ENCODE measurements at places on chromosomes 13 and 19.

DNA sequence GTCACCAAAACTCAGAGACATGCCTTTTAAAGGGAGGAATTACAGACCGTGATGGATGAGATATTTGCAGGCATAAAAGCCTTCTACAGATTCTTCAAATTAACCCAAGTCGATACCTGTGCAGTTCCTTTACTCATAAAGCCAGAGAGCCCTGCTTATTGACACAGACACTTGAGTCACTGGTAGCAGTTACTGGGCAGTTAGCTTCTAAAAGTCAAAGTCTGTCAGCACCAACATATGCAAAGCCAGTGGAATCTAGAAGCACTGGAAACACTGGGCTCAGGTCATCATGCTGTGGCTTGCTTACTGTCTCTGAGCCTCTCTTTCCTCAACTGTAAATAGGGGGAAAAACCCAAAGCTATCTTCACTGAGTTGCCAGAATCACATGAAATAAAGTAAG is 25.7 kb upstream of the LRCH1 start:
- no peak for DNase-seq
- H3K27ac ChIP-seq: no peak overlapping the region
- H3K4me1 ChIP-seq: no peaks in the 10 kb centered on the region
- no peaks in the 10 kb centered on the region for H3K36me3 ChIP-seq
- H3K4me3 ChIP-seq: no peak overlapping the region

DNA sequence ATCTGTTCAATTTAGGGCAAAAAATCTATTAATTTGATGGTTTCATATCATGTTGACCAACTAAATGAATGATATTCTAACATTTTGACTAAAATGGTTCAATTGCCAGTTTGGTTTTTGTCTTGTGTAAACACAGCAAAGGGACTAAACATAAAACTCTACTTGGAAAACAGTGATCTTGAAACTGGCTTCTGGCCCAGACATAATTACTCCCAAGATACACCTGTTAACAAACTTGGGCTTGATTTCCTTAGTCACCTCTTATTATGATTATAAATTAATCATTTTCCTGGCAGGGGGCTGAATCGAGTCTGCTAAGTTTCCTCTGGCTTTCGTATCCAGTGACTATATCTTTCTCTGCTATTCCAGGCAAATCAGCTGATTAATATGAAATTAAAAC is 78.0 kb upstream of the OXGR1 start:
- no peak for DNase-seq
- no peak overlapping the region for H3K27ac ChIP-seq
- peaks cover 21% of the 10 kb centered on the region for H3K4me1 ChIP-seq

GRCh38 chr13:109919715-109920375 is 133.5 kb upstream of the IRS2 start:
- no peaks in the 10 kb centered on the region for H3K36me3 ChIP-seq
- no peaks in the 10 kb centered on the region for H3K4me1 ChIP-seq
- H3K27ac ChIP-seq: no peak overlapping the region
- no peaks in the 10 kb centered on the region for H3K27me3 ChIP-seq
- no peak for DNase-seq
- H3K4me3 ChIP-seq: no peak overlapping the region

DNA sequence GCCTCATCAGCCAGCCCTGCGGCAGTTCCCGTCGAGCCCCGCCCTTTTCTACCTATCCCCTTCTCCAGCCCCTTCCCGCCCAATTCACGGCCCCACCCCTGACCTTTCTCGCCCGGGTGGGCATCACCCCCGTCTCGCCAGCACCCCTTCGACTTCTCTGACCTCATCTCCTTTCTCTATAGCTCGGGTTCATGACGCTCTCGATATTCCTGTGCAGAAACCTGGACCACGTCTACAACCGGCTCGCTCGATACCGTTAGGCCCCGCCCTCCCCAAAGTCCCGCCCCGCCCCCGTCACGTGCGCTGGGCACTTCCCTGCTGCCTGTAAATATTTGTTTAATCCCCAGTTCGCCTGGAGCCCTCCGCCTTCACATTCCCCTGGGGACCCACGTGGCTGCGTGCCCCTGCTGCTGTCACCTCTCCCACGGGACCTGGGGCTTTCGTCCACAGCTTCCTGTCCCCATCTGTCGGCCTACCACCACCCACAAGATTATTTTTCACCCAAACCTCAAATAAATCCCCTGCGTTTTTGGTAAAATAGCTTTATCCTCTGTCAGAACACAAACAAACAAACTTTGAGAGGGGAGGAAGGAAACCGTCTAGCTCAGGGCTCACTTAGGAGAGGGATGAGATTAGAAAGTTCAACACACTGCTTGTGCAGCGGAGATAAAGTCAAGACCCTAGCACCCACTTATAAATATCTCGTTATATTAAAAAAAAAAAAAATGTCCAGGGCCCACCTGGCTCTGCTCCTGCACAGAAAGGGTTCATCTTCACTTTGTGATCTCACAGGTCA is 5.1 kb downstream of the CD37 start:
- H3K36me3 ChIP-seq: peaks cover 40% of the 10 kb centered on the region
- no peak overlapping the region for H3K27ac ChIP-seq
- no peak for DNase-seq
- H3K27me3 ChIP-seq: no peaks in the 10 kb centered on the region

DNA sequence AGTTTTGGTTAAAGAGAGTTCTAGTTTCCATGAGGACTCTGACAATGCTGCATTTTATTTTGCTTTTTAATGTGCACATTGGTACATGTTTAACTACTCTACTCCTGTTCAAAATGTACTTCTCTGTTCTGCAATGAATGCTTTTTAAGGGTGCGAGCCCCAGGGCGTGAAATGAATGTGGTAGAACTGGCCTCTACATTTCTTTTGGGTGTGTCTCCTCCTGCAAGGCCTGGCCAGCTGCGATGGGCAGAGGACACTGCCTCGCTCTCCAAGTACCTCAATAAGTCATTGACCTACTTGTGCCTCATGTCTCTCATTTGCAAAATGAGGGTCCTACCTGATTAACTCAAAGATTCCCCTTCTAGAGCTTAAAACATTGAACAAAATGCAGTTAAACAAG is 6.7 kb downstream of the RGS9BP start:
- DNase-seq: no peak
- H3K27ac ChIP-seq: no peak overlapping the region
- H3K4me1 ChIP-seq: no peaks in the 10 kb centered on the region
- no peak overlapping the region for H3K4me3 ChIP-seq

- peaks cover 48% of the 10 kb centered on the region for H3K36me3 ChIP-seq
- no peak overlapping the region for H3K27ac ChIP-seq
- no peak for DNase-seq
- no peaks in the 10 kb centered on the region for H3K4me1 ChIP-seq
- no peaks in the 10 kb centered on the region for H3K27me3 ChIP-seq
Measured at GRCh38 chr13:75587679-75588078, 38.1 kb downstream of the UCHL3 start.

- DNase-seq: no peak
- H3K4me1 ChIP-seq: no peaks in the 10 kb centered on the region
- H3K4me3 ChIP-seq: no peak overlapping the region
- no peak overlapping the region for H3K27ac ChIP-seq
- no peaks in the 10 kb centered on the region for H3K27me3 ChIP-seq
- H3K36me3 ChIP-seq: no peaks in the 10 kb centered on the region
Measured at GRCh38 chr13:60335531-60335930, 61.5 kb upstream of the TDRD3 start.

GRCh38 chr19:13573056-13573667 is 66.9 kb upstream of the CACNA1A start:
- no peak overlapping the region for H3K4me3 ChIP-seq
- DNase-seq: no peak
- H3K36me3 ChIP-seq: no peaks in the 10 kb centered on the region
- H3K4me1 ChIP-seq: no peaks in the 10 kb centered on the region
- H3K27me3 ChIP-seq: no peaks in the 10 kb centered on the region
- H3K27ac ChIP-seq: no peak overlapping the region

DNA sequence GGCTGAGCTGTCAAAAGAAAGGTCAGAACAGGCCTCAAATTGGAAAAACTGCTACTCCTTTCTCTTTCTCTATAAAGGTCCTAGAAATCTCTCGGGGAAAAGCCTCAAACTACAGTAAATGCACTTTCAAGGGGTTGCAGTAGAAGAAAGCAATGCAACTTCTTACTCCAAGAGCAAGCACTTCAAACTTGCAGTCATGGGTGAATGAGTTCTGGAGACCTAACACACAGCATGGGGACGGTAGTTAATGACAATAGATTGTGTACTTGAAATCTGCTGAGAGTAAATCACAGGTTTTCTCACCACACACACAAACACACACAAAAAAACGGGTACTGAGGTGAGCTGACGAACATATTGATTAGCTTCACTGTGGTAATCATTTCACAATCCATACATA is 11.8 kb downstream of the TUBGCP3 start:
- no peaks in the 10 kb centered on the region for H3K36me3 ChIP-seq
- H3K4me1 ChIP-seq: peaks cover 27% of the 10 kb centered on the region
- no peaks in the 10 kb centered on the region for H3K27me3 ChIP-seq
- no peak overlapping the region for H3K4me3 ChIP-seq
- no peak for DNase-seq

- H3K27me3 ChIP-seq: no peaks in the 10 kb centered on the region
- H3K4me1 ChIP-seq: peaks cover 53% of the 10 kb centered on the region
- DNase-seq: no peak
- H3K27ac ChIP-seq: peak overlapping the region; percentile 47
- H3K36me3 ChIP-seq: peaks cover 52% of the 10 kb centered on the region
Measured at GRCh38 chr13:99316657-99317256, 9.6 kb upstream of the GPR183 start.

DNA sequence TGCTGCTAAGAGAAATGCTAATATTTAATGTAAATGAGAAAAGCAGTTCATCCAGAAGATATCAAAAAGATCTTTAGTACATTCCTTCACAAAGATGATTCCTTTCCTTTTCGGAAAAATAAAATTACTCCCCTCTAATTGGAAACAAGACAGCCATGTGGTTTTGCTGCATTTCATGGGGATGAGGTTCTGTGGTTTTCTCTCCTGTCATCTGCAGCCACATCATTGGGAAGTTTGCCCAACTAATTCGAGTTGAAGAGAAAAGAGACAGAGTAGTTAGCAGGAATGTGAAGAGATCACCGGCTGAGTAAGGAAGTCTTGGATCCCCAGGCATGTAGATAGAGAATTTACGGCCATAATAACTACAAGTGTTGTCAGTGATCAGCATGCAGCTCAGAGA is 122.1 kb downstream of the CYSLTR2 start:
- H3K4me1 ChIP-seq: no peaks in the 10 kb centered on the region
- no peaks in the 10 kb centered on the region for H3K27me3 ChIP-seq
- H3K4me3 ChIP-seq: no peak overlapping the region
- H3K36me3 ChIP-seq: no peaks in the 10 kb centered on the region

GRCh38 chr13:33249066-33249465 is 36.5 kb downstream of the STARD13 start:
- no peaks in the 10 kb centered on the region for H3K36me3 ChIP-seq
- no peak overlapping the region for H3K27ac ChIP-seq
- DNase-seq: no peak
- peaks cover 4% of the 10 kb centered on the region for H3K4me1 ChIP-seq

GRCh38 chr13:110445183-110445582 is 116.3 kb downstream of the RAB20 start:
- H3K27me3 ChIP-seq: peaks cover 4% of the 10 kb centered on the region
- no peaks in the 10 kb centered on the region for H3K4me1 ChIP-seq
- no peak overlapping the region for H3K4me3 ChIP-seq
- DNase-seq: peak; percentile 44
- H3K36me3 ChIP-seq: no peaks in the 10 kb centered on the region

- H3K27me3 ChIP-seq: no peaks in the 10 kb centered on the region
- DNase-seq: no peak
- peaks cover 20% of the 10 kb centered on the region for H3K4me1 ChIP-seq
- no peak overlapping the region for H3K4me3 ChIP-seq
- H3K36me3 ChIP-seq: no peaks in the 10 kb centered on the region
Measured at GRCh38 chr13:28609381-28609780, 49.5 kb upstream of the POMP start.

- H3K27ac ChIP-seq: no peak overlapping the region
- no peaks in the 10 kb centered on the region for H3K27me3 ChIP-seq
- no peaks in the 10 kb centered on the region for H3K4me1 ChIP-seq
- H3K36me3 ChIP-seq: no peaks in the 10 kb centered on the region
- DNase-seq: no peak
Measured at GRCh38 chr13:34174671-34175145, 356.8 kb downstream of the RFC3 start.

DNA sequence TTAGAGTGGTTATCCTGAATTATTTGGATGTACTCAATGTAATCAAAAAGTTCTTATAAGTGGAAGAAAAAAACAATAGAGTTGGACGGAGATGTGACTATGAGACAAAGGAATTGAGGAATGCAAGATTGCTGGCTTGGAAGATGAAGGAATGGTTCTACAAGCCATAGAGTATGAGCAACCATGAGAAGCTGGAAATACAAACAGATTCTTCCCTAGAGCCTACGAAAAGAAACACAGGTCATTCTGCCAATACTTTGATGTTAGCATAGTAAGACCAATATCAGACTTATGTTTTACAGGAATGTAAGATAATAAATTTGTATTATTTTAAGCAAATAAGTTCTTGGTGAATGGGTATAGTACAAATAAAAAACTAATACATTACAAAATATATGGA is 249.2 kb downstream of the DIAPH3 start:
- no peak overlapping the region for H3K27ac ChIP-seq
- H3K27me3 ChIP-seq: no peaks in the 10 kb centered on the region
- H3K4me1 ChIP-seq: no peaks in the 10 kb centered on the region
- no peak for DNase-seq
- H3K4me3 ChIP-seq: no peak overlapping the region

DNA sequence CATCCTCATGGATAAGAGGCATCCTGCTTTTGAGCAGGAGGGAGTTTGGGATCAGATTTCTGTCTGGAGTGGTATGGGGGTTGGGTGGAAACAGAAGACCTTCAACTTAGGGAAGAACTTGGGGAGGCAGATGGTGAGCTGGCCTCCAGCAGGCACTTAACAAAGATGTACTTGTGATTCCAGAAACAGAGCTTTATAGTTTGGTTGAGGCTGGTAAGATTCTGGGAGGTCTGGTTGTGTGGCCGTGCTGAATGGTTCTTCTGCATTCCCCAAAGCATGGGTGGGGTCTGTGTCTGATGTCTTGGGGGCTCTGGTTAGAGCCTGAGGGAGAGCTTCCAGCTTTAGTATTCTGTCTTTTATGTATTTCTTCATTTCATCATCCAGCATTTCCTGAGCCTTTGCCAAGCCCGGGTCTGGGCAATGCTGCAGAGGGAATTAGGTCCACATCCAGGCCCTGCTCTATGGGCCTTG is 4.8 kb downstream of the MEGF8 start:
- no peaks in the 10 kb centered on the region for H3K27me3 ChIP-seq
- peaks cover 12% of the 10 kb centered on the region for H3K4me1 ChIP-seq
- no peak for DNase-seq
- H3K4me3 ChIP-seq: no peak overlapping the region
- H3K27ac ChIP-seq: no peak overlapping the region

- DNase-seq: no peak
- H3K27me3 ChIP-seq: no peaks in the 10 kb centered on the region
- no peak overlapping the region for H3K4me3 ChIP-seq
- no peak overlapping the region for H3K27ac ChIP-seq
- H3K4me1 ChIP-seq: peaks cover 9% of the 10 kb centered on the region
Measured at GRCh38 chr13:31980830-31981229, 50.7 kb upstream of the FRY start.

All from CD14-positive monocyte (primary cell).